SK-MEL-5 (cell line): ENCODE measurements at places on chromosomes 13 and 19. TPM values are rescaled to one million over a fixed set of nuclear protein-coding genes. Genes with fewer than 3 reads are reported as not detected.

DNA sequence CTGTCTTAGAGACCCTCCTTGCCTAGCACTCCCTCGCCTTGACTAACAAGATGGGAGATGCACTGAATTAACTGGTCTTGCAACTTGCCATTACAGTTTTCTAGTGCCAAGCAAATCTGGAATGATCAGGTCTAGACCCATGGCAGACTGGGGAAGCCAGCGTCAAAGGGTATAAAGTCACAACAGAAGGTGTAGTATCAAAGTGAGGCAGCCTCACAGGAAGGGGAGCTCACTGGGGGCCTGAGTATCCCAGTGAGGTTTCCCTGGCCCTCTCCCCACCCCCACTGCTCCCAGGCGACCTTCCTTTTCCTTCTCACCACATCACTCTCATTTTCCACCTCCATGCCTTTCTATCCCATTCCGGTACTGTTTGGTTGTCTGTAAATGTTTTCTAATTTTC lies 83.5 kb upstream of the DOCK9 start:
- DNase-seq = no peak

DNA sequence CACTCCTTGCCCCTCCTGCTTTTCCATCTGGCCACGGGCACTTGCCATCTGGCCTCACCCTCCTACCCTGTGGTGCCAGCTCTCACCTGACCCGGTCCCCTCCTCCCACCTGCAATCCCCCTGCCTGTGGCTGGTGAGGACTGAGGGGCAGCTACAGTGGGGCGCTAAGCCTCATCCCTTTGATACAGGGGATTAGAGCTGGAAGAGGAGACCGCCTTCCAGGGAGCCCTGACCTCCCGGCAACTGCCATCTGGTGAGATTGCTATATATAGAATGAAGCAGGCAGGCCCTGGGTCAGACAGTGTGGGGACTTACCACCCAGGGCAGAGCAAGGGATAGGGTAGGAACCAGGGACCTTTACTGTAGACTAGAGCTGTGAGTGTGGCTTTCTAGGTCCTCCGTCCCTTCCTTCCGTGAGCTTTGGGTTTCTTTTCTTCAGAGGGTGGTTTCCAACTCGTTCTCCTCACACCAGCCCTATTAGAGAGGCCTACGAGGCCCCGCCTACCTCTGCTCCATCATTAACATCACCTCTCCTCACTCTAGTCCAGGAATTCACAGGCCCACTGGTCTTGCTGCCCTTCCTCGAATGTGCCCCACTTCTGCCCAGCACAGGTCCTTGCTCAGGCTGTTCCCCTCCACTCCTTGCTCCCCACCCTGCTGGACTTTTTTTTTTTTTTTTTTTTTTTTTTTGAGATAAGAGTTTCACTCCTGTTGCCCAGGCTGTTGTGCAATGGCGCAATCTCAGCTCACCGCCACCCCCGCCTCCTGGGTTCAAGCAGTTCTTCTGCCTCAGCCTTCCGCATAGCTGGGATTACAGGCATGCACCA lies 7.7 kb downstream of the KASH5 start:
- DNase-seq = no peak

Gene LGALS14
- total RNA-seq = not detected in 2 replicates

Gene NKPD1
- 0.03 TPM in 1 of 2 replicates, not detected in the other for total RNA-seq
